ENCODE measurements at places on chromosomes 2 and 18. TPM values are rescaled to one million over a fixed set of nuclear protein-coding genes. Genes with fewer than 3 reads are reported as not detected.
A peak's percentile ranks its signal among the peaks of the same experiment; 100 is the strongest.

- H3K4me3 ChIP-seq = no peak overlapping the region
- no peak overlapping the region for H3K27ac ChIP-seq
- DNase-seq = no peak
- no peaks in the 10 kb centered on the region for H3K36me3 ChIP-seq
- no peaks in the 10 kb centered on the region for H3K4me1 ChIP-seq
- no peaks in the 10 kb centered on the region for H3K27me3 ChIP-seq
Observed at GRCh38 chr18:55462652-55463051, 125.3 kb downstream of the TCF4 start.

DNA sequence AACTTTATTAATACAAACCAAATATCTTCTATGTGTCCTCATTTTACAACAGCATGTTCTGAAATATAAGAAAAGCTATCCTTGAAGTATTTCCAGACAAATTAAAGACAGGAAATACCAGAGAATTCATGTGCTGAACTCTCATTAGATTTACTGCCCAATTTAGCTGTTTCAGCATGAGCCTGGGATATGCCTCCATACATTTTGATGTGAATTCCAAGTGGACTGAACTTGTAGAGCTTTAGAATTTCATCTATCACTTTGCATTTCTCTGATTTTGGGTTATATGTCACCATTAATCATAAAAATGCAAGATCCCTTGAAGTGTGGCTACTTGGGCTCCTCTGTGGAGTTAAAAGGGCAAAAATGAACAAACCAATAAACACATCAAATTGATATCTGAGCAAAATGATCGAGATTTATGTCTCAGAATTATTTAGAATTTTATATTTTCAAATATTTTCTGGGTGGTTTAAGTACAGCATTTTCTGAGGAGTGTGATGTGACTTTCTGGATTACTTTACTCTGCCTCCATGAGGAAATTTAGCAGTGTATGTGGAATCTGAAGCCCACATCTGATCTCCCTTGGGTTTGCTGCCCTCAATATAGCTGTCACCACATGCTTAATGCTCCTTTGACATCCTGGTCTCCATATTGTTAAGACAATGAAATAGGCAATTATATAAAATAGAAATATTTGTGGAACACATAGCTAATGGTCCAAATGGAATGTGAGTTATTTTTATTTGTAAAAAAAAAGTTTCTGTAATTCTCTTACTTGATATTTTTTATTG lies 206.6 kb upstream of the RBMS1 start:
- no peaks in the 10 kb centered on the region for H3K27me3 ChIP-seq
- no peak for DNase-seq
- H3K4me3 ChIP-seq = no peak overlapping the region
- H3K4me1 ChIP-seq = no peaks in the 10 kb centered on the region
- no peak overlapping the region for H3K27ac ChIP-seq
- H3K36me3 ChIP-seq = no peaks in the 10 kb centered on the region

GRCh38 chr2:120552800-120553481 lies 182.7 kb upstream of the GLI2 start:
- no peaks in the 10 kb centered on the region for H3K36me3 ChIP-seq
- DNase-seq = peak; percentile 91
- peaks cover 11% of the 10 kb centered on the region for H3K4me1 ChIP-seq
- H3K27me3 ChIP-seq = no peaks in the 10 kb centered on the region

DNA sequence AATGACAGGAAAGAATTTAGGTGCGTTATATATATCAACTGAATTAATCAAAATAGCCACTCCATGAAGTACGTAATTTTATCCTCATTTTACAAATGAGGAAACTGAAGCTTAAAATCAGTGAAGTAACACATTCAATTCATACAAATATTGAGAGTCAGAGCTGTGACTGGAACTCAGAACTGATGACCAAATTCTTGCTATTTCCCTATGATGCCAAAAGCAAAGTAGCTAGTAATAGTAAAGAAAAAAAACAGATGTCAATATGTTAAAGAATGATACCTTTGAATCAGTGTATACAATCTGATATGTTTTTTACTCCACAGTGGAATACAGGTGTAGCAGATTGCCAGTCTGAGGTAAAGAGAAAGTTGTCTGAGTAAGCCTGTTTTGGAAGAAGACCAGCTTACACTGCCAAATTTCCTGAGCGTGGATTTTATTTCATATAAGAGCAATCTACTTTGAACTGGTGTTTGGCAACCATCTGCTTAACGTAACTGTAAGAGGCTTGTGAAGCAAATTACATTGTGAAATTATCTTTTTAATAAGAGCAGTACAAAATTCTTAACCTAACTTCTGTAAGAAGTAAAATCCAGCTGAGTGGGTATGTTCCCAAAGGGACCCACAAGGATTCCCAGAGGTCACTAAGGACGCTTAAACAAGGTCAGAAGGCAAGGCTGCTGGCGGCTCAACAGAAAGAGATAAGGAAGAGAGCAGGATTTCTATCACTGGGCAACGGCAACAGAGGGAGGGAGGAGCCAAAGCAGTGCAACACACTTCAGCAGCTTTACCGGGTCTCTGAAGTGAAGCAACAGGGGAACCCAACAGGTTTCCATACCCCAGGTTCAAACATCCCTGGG lies 85.6 kb downstream of the IKZF2 start:
- no peak overlapping the region for H3K4me3 ChIP-seq
- DNase-seq = no peak
- no peaks in the 10 kb centered on the region for H3K36me3 ChIP-seq

LINC00305 gene
- not detected for total RNA-seq

Data from ascending aorta (tissue), 2 donors.